ENCODE measurements at places on chromosomes 3 and 15.

DNA sequence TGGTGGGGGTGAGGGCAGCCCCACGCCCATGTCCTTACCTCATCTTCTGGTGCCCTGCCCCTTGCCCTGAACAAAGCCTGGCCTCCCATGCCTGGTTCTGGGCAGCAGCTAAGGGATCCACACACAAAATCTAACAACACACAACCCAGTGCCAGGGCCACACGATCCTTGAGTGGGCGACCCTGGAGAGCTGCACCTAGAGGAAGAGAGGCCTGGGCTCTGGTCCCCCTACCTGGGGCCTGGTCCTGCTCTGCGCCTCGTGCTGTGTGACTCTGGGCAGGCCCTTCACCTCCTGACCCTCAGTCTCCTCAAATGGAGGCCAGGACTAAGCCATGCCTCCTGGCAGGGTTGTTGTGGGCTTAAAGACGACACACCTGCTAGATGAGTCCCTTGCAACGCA, 20.0 kb upstream of the C3orf22 start:
- DNase-seq: no peak

DNA sequence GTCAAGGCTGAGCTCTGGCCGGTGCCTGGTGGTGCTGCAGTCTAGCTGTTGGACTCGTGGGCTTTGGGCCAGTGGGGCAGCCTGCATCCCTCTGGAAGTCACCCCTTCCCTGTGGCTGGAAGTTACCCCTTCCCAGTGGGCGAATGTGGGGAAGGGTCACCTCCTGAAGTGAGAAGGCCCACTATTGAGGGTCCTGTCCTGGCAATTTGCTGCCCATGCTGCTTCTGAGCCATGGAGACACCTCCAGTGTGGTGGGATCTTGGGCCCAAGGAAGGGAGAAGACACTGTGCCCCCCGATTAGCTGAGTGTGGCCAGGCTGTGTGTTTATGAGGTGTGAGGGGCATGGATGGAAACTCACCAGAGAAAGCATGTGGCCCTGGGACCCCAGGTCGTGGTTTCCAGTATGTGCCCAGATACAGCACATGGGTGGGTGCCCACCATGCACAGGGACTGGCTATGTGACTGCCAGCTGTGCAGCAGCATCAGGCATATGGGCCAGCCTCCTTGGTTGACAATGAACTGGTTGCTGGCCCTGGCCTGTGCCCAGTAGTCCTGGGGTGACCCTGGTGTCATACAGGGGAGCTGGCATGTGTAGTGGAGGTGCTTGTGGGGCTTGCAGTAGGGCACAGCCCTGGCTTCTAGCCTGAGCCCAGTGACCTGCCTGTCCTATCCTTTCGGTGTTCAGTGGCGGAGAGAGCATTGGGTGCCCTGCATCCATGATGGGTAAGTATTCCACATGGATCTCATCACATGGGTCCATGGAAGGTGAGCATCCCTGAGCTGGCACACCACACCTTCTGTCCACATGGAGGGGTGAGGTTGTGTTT, 221.2 kb downstream of the SNRPN start:
- DNase-seq: no peak

GRCh38 chr3:38458796-38459498, 5.3 kb downstream of the ACVR2B start:
- DNase-seq: no peak

DNA sequence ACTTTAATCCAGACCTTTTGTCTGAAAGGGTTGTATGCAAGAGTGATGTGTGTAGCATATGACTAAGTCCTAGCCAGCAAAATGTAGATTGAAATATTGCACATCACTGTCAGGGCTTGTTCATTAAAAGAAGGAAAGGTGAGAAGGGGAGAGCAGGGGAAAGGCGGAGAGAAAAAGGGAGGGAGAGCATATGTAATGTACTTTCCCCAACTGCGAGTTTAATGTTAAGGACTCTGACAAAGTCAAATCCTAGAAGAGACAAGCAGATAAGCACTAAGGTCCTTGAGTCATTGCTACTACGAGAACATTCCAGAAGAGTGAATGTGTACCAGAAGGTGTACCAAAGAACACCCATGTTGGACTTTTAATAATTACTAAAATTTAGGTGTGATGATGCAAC, 1336.7 kb downstream of the NSUN3 start:
- DNase-seq: no peak

DNA sequence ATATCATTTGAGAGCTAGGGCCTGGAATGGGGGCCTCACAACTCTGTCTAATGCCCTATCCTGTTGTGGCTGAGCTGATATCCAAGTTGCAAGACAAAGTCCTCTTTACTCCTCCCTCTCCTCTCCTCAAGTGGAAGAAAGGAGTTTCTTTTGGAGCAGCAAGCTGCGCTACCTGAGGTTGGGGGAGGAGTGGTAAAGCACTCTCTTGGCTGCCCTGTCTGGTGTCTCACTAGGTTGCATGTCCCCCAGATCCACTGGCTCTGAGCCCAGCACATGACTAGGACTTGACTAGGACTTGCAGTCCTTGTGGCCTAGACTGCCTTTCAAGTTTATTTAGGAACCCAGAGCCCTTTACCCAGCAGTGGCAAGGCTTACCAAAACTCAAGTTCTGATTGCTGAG, 141.1 kb upstream of the SETMAR start:
- no peak for DNase-seq

GRCh38 chr3:111282024-111282423, 210.4 kb downstream of the NECTIN3 start:
- no peak for DNase-seq

GRCh38 chr15:35208353-35208752, 123.3 kb upstream of the NANOGP8 start:
- DNase-seq: no peak

DNA sequence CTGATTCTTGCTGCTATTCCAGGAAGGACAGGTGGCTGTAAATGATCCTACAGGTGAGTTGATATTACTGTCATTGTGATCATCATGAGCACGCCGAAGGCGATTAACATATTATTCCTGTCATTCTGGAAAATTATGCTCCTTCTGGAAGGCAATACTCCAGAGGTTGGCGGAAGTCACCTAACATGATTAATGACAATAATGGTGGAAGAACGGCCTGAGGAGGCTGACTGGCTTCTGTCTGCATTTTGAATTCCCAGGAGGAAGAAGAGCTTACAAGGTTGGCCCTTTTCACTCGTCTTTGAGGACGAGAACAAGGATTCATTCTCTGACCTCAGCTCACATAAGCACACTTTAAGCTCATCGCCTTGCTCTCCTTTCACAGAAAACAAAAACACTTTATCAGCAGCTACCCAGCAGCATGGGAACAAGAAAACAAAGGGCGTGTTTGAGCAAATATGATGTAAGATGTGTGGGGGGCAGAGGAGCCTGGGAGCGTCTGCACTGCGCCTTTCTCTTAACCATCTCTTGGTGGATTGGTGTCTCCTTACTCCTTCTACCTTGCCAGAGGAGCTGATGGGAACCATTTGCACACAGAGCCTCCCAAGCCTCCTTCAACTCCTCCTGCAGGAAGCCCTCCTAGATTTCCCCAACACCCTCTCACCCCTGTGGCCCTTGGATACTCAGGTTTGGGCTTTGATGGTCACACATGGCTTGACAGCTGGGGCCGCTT, 23.0 kb downstream of the ACSBG1 start:
- DNase-seq: no peak

- DNase-seq: no peak
Observed at GRCh38 chr3:98754483-98754882, 8.7 kb upstream of the ST3GAL6 start.

DNA sequence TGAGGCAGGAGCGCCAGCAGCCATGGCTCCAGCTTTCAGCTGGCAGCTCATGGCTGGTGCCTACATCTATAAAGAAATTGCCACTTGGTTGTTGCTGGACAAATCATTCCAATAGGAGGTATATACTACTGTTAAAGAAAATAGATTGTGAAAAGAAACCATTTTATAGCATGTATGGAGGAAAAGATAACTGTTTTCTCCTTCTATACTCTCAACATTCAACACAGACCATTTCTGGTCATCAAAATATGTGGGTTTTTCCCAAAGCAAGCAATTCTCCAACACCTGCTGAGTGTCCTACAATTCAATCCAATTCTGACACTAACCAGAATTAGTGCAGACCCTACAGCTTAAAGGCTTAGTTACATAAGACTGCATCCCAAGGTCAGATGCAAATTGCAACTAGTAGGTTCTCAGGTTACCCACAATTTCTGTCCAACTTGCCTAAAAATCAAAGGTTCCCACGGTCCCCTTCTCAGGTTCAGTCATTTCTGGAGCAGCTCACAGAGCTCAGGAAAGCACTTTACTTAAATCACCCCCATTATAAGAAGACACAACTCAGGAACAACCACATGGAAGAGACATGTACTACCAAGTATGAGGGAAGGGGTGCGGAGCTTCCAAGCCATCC, 42.4 kb upstream of the STRIT1 start:
- DNase-seq: no peak

DNA sequence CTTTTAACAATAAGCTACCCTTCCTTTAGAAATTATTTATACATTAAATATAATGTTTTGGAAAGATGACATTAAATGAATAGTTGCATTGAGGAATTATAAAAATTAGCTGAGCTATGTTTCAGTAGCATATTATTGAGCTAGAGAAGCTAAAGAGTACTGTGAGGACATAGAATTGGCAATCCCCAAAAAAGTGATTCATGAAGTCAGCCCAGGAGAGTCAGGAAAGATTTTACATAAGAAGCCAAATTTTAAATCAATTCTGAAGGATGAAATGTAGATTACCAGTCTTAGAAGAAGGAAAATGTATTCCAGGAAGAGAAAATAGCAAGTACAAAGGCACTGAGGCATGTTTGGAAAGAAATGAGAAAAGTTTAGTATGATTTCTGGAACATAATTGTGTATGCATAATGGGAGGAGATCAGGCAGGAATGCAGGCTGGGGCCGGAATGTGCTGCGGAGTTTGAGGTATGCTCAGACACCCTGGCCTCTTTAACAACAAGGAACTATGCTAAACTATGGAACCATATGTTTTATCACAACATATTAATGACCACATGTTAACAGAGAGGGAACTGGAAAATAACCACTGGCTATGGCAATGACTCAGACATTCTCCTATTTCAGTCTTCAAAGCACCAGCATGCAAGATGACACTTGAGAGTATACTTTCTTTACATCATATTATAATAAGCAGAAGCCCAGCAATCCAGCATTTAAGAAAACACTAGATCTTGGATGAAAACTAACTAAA, 103.3 kb upstream of the COL8A1 start:
- DNase-seq: no peak

GRCh38 chr3:26345613-26346012, 277.0 kb upstream of the LRRC3B start:
- DNase-seq: no peak

DNA sequence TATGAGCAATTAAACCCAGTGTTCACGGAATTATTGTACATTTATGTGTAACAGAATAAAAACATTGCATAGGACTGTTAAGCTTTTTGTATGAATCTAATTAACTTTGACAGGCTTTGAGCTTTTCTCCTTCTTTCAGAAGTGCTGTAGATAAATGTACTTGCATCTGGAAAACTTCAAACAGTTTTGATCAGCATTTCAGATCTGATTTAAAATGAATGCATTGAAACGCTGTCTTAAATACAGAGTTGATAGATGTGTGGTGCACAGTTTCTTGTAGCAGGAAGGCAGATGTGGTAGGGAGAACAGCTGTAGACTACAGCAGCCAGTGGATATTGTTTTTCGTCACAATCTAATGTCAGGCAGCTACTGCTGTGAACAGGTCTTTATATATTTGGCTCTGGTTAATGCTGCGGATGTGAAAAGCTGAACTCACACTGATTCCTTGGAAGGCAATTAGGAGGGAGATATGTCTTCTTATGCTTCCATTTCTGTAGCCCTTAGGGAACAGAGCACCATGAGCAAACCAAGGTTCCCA, 193.8 kb upstream of the GOLIM4 start:
- DNase-seq: no peak

GRCh38 chr15:81373775-81374395, at the start of gene TMC3:
TMC3 (minus strand) TSS chr15:81374213; CDS start chr15:81374077, 136 bp downstream.
- no peak for DNase-seq

GRCh38 chr3:46325645-46326300, 28.1 kb upstream of the CCR2 start:
- no peak for DNase-seq

GRCh38 chr3:190003681-190004123, 117.0 kb downstream of the P3H2 start:
- DNase-seq: no peak

GRCh38 chr3:169596126-169596525, 67.4 kb downstream of the MECOM start:
- no peak for DNase-seq

- DNase-seq: no peak
Observed at GRCh38 chr15:31357148-31357547, 30.5 kb downstream of the KLF13 start.

- DNase-seq: no peak
Observed at GRCh38 chr3:117010318-117010717, 300.7 kb downstream of the TUSC7 start.

- DNase-seq: no peak
Observed at GRCh38 chr3:171772427-171773056, 37.7 kb downstream of the PLD1 start.

DNA sequence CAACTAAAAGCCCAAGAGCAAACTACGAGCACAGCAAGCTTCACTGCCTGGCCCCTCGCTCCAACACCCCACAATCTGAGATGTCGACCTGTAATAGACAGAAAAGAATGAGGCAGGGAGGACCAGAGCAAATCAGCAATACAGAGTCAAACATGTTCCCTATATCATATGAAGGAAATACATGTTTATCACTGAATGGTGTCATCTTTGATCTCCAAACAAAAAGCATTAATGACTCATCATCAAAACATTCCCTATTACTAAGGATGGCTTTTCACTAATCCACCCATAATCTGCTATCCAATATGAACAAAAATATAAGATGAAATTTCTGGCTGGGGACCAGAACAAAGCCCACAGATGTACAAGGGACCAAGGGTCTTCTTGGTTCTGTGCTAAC, 34.7 kb downstream of the MYO5A start:
- no peak for DNase-seq

GRCh38 chr3:36937492-36937891, 7.4 kb downstream of the TRANK1 start:
- no peak for DNase-seq

DNA sequence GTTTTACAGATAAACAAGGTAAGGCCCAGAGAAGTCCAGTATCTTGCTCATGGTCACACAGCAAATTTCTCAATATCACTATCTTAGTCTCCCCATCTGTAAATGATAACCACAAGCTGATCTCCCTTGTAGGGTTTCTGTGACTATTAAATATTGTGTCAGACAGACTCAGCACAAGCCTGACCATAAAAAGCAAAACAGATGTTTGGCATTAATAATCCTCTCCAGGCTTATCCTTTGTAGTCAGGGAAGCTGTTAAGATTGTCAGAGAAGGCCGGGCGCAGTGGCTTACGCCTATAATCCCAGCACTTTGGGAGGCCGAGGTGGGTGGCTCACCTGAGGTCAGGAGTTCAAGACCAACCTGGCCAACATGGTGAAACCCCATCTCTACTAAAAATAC, 173.2 kb upstream of the PRICKLE2 start:
- no peak for DNase-seq

- no peak for DNase-seq
Observed at GRCh38 chr3:359672-360071, 163.1 kb downstream of the CHL1 start.

- DNase-seq: no peak
Observed at GRCh38 chr15:81087066-81087465, 47.0 kb upstream of the CFAP161 start.

All from activated naive CD4-positive, alpha-beta T cell treated with anti-CD3 and anti-CD28 coated beads, Interleukin-2, amount 50 U/mL, for 72 hours (primary cell).